Calu3 (cell line): ENCODE measurements at places on chromosomes 5 and 9. TPM values are rescaled to one million over a fixed set of nuclear protein-coding genes. Genes with fewer than 3 reads are reported as not detected.

Gene GPX8
- total RNA-seq, result 17.8 and 25.9 TPM in 2 replicates

Gene IRX1
- total RNA-seq, result not detected in 2 replicates

Gene C9orf50
- total RNA-seq, result not detected in 2 replicates

Gene NUTM2F
- not detected in 2 replicates for total RNA-seq

Gene HTR4
- total RNA-seq, result not detected in 2 replicates

Gene CCL27
- total RNA-seq, result not detected in 2 replicates

Gene CCNI2
- total RNA-seq, result 3.3 and 3.4 TPM in 2 replicates

Gene SLC4A9
- total RNA-seq, result 0.24 TPM in 1 of 2 replicates, not detected in the other

Gene ADAMTS6
- total RNA-seq, result 0.86 and 1.2 TPM in 2 replicates

Gene NUTM2G
- total RNA-seq, result not detected in 2 replicates

Gene SLC36A3
- not detected in 2 replicates for total RNA-seq

Gene DND1
- 2.8 and 2.9 TPM in 2 replicates for total RNA-seq

Gene KLHL9
- 15.8 and 16.8 TPM in 2 replicates for total RNA-seq

Gene PCDHGA4
- 0.07 TPM in 2 replicates for total RNA-seq

Gene SOWAHA
- total RNA-seq, result 0.78 and 0.88 TPM in 2 replicates

Gene CCDC152
- total RNA-seq, result 15.7 and 16.3 TPM in 2 replicates

Gene AK6
- 32.9 and 33.6 TPM in 2 replicates for total RNA-seq
